Epithelial cell of umbilical artery (primary cell): ENCODE measurements at places on chromosomes 2 and 18. TPM values are rescaled to one million over a fixed set of nuclear protein-coding genes. Genes with fewer than 3 reads are reported as not detected.

The SLC19A3 gene
- total RNA-seq, result under 0.01 and 0.15 TPM in 2 replicates

The FAM110C gene
- total RNA-seq, result not detected in 2 replicates

The DCC gene
- under 0.01 TPM in 1 of 2 replicates, not detected in the other for total RNA-seq

The HAAO gene
- total RNA-seq, result not detected in 2 replicates

The NOSTRIN gene
- total RNA-seq, result under 0.01 and 0.15 TPM in 2 replicates

The MDH1B gene
- total RNA-seq, result under 0.01 and 0.61 TPM in 2 replicates

The GMCL1 gene
- total RNA-seq, result 9.4 and 11.1 TPM in 2 replicates

The SIGLEC15 gene
- 0.32 TPM in 1 of 2 replicates, not detected in the other for total RNA-seq

The MAP3K19 gene
- total RNA-seq, result not detected in 2 replicates

The ARHGAP28 gene
- total RNA-seq, result 27.2 and 29.9 TPM in 2 replicates

The GRHL1 gene
- 1.1 and 1.3 TPM in 2 replicates for total RNA-seq

The ANKRD62 gene
- not detected in 2 replicates for total RNA-seq

The PLGLB1 gene
- 0.15 TPM in 1 of 2 replicates, not detected in the other for total RNA-seq

The HYCC2 gene
- 8.8 and 15.0 TPM in 2 replicates for total RNA-seq

The CHRNG gene
- not detected in 2 replicates for total RNA-seq

The GAREM2 gene
- total RNA-seq, result 0.61 and 0.65 TPM in 2 replicates

The FABP1 gene
- not detected in 2 replicates for total RNA-seq
